ENCODE measurements at places on chromosomes 16 and 17.
A peak's percentile ranks its signal among the peaks of the same experiment; 100 is the strongest.

GRCh38 chr16:66614161-66614802 is 9.8 kb downstream of the CMTM3 start:
- H3K36me3 ChIP-seq, result peaks cover 43% of the 10 kb centered on the region
- H3K27me3 ChIP-seq, result no peaks in the 10 kb centered on the region
- H3K4me1 ChIP-seq, result no peaks in the 10 kb centered on the region

DNA sequence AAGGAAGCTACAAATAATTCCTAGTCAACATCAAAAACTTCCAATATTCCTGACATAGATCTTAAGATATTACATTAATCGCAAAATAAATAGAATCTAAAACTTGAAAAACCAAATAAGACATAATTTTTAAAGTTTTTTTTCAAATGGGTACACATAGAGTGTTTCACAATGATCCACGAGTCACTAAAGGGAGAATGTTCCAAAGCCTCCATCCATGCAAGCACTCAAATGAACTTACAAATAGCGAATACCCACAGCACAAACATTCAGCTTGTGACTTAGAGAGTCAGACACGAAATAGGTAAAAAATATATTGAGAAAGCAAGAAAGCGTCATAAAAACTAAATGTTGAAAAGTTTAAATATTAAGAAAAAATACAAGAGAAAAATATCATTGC is 65.7 kb downstream of the CEP112 start:
- H3K27me3 ChIP-seq, result no peaks in the 10 kb centered on the region
- H3K4me3 ChIP-seq, result no peak overlapping the region
- H3K36me3 ChIP-seq, result peaks cover 7% of the 10 kb centered on the region
- H3K4me1 ChIP-seq, result no peaks in the 10 kb centered on the region
- no peak for DNase-seq
- H3K27ac ChIP-seq, result no peak overlapping the region

- DNase-seq, result no peak
- no peaks in the 10 kb centered on the region for H3K27me3 ChIP-seq
Measured at GRCh38 chr17:13822700-13823099, 221.0 kb upstream of the HS3ST3A1 start.

DNA sequence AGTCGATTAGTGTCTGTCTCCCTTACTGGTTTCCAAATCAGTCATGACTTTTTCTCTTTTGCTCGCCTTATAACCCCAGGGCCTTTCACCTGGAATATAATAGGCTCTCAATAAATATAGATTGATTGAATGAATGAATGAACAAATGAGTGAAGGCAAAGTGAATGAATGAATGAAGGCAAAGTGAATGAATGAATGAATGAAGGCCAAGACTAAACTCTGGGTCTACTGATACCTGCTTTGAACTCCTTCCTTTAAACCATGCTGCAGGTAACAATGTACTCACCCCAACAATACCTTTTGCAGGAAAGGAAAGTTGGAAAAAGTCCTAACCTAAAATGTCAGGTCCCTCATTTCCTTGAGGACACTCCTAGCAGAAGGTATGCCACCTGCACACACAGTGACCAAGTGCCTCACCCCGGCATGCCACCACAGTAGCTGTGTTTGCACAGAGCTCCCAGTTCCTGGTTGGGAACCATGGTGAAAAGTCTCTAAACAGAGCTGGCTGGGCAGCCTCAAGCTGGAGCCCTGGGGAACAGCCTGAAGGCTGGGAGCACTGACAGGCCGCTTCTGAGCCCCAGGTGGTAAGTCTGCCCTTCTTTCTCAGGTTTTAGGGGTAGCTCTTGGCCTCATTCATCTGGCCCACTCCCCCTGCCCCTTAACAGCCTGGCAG is 42.7 kb upstream of the ANKFN1 start:
- H3K36me3 ChIP-seq, result no peaks in the 10 kb centered on the region
- no peak overlapping the region for H3K4me3 ChIP-seq
- H3K4me1 ChIP-seq, result no peaks in the 10 kb centered on the region
- no peak overlapping the region for H3K27ac ChIP-seq
- no peak for DNase-seq
- no peaks in the 10 kb centered on the region for H3K27me3 ChIP-seq

- DNase-seq, result no peak
- peaks cover 4% of the 10 kb centered on the region for H3K4me1 ChIP-seq
- no peak overlapping the region for H3K27ac ChIP-seq
- H3K27me3 ChIP-seq, result peaks cover 51% of the 10 kb centered on the region
- no peaks in the 10 kb centered on the region for H3K36me3 ChIP-seq
- no peak overlapping the region for H3K4me3 ChIP-seq
Measured at GRCh38 chr17:38575781-38576180, 30.0 kb downstream of the SRCIN1 start.

- H3K36me3 ChIP-seq, result peaks cover 41% of the 10 kb centered on the region
- H3K4me3 ChIP-seq, result peak overlapping the region; percentile 93
- peak; percentile 29 for DNase-seq
- H3K4me1 ChIP-seq, result peaks cover 17% of the 10 kb centered on the region
- H3K27me3 ChIP-seq, result no peaks in the 10 kb centered on the region
Measured at GRCh38 chr17:4554441-4554996, 665 bp downstream of the MYBBP1A start.

GRCh38 chr16:89720551-89720812 is 216 bp downstream of the VPS9D1 start:
- peak overlapping the region; percentile 97 for H3K4me3 ChIP-seq
- peak; percentile 80 for DNase-seq
- H3K27ac ChIP-seq, result peak overlapping the region; percentile 96

DNA sequence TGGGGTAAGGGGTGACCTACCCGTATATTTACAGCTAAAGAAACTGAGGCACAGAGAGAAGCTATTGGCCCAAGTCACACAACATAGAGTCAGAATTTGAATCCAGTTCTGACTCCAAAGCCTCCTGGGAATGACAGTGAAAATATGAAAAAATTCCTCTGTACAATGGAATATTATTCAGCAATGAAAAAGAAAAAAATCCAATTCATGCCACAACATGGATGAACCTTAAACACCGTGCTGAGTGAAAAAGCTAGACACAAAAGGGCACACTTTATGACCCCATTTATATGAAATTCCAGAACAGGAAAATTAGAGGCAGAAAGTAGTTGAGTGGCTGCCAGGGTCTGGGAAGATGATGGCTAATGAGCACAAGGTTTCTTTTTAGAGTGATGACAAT is 75.4 kb downstream of the LITAF start:
- H3K4me3 ChIP-seq, result no peak overlapping the region
- no peaks in the 10 kb centered on the region for H3K27me3 ChIP-seq
- no peaks in the 10 kb centered on the region for H3K36me3 ChIP-seq
- DNase-seq, result no peak
- H3K4me1 ChIP-seq, result no peaks in the 10 kb centered on the region

DNA sequence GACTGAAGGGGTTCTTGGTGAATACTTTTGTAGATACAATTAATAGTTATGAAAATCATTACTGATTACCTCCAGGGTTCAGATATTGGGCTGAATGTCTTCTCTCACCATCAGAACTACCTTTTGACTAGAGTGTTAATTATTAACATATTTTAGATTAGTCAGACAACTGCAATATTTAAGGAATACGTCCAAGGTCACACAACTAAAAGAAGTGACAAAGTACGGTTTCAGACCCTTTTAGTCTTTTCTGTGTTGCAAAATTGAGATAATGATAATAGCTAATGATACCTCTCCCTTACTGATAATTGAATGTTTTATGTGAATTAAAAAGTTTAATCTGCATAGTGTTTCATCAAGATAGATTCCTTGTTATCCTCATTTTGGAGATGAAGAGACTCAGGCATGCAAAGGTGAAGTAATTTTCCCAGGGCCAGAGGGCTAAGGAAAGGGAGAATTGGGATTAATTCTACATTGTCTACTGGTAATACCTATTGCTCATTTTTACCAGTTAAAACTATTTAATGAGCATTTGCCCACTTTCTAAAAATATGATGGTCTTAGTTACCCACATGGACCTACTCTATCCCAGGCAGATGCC is 107.3 kb downstream of the WWOX start:
- H3K36me3 ChIP-seq, result no peaks in the 10 kb centered on the region
- no peak overlapping the region for H3K4me3 ChIP-seq
- H3K27ac ChIP-seq, result no peak overlapping the region
- H3K4me1 ChIP-seq, result no peaks in the 10 kb centered on the region
- no peak for DNase-seq
- no peaks in the 10 kb centered on the region for H3K27me3 ChIP-seq

DNA sequence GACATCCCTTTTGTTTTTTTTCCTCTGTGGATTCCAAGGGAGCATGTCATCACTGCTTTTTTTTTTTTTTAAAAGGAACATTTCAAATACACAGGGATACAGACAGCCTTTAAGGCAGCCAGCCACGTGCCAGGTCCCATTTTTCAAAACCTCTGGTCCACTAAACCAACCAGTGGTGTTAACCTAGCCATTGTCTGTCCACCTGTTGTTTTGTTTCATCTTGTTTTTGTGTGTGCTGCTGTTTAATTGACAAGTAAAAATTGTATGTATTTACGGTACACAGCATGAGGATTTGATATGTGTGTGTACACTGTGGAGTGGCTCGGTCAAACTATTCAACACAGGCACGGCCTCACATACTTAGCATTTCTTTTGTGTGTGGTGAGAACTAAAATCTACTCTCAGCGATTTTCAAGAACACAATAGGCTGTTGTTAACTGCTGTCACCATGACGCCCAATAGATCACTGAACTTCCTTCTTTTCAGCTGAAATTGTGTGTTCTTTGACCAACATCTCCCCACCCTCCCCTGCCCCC is 19.2 kb downstream of the TMEM114 start:
- no peak for DNase-seq
- peaks cover 2% of the 10 kb centered on the region for H3K27me3 ChIP-seq
- H3K4me3 ChIP-seq, result no peak overlapping the region
- H3K36me3 ChIP-seq, result no peaks in the 10 kb centered on the region

- no peaks in the 10 kb centered on the region for H3K27me3 ChIP-seq
Measured at GRCh38 chr16:49874613-49875237, 18.8 kb upstream of the ZNF423 start.

GRCh38 chr17:4565209-4566141 is 5.1 kb upstream of the GGT6 start:
- no peak overlapping the region for H3K27ac ChIP-seq
- DNase-seq, result peak; percentile 57
- no peaks in the 10 kb centered on the region for H3K4me1 ChIP-seq
- no peaks in the 10 kb centered on the region for H3K27me3 ChIP-seq

DNA sequence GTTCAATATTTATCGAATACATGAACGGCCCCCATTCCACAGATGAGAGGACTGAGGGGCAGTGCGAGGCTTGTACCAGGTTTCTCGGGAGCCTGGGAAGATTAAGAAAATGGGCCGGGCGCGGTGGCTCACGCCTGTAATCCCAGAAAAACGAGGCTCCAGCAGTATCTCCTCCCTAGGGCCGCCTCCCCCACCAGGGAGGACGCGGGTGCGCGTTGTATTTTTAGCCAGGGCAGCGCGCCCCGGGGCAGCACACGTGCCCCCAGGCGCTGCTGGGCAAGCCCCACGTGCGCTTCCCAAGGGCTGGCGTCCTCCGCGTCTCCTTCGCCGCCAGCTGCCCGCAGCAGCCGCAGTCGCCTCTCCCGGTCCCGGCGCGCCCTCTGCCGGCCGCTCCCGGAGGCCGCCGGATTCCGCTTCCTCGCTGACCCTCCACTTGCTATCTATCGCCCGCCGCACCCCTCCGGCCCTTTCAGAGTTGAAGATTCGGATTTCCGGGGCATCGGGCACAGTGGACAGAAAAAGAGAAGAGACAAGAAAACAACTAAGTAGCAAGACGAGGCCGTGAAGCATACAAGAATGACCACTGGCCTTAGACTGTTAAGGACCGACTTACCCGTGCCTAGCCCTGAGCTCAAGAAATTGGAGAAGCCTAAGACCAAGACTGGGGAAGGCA is 1.9 kb upstream of the YBX2 start:
- H3K36me3 ChIP-seq, result no peaks in the 10 kb centered on the region
- peaks cover 43% of the 10 kb centered on the region for H3K4me1 ChIP-seq
- no peaks in the 10 kb centered on the region for H3K27me3 ChIP-seq

GRCh38 chr17:77531641-77532040 is 390.9 kb downstream of the SEC14L1 start:
- peaks cover 13% of the 10 kb centered on the region for H3K4me1 ChIP-seq
- no peak overlapping the region for H3K27ac ChIP-seq
- H3K36me3 ChIP-seq, result no peaks in the 10 kb centered on the region
- H3K27me3 ChIP-seq, result peaks cover 3% of the 10 kb centered on the region
- DNase-seq, result no peak

DNA sequence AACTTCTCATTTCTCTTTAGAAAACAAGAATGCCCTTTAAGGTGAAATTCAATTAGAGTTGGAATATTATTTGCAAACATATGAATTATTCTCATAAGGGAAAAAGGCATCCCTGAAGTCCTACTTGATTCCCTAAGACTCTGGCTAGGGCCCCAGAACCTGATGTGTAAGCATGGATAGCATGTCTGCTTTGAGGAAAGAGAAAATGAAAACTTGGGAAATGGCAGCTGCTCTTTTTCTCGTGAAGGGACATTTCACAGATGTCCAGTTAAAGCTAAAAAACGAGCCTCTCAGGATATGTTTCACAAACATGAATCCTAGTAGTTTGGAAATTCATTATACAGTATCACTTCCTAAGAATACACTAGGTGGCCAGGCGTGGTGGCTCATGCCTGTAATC is 112.3 kb upstream of the CLEC3A start:
- no peak overlapping the region for H3K4me3 ChIP-seq
- no peak for DNase-seq

- H3K36me3 ChIP-seq, result no peaks in the 10 kb centered on the region
- DNase-seq, result no peak
- no peaks in the 10 kb centered on the region for H3K4me1 ChIP-seq
Measured at GRCh38 chr17:47993031-47993564, 22.2 kb downstream of the CDK5RAP3 start.

DNA sequence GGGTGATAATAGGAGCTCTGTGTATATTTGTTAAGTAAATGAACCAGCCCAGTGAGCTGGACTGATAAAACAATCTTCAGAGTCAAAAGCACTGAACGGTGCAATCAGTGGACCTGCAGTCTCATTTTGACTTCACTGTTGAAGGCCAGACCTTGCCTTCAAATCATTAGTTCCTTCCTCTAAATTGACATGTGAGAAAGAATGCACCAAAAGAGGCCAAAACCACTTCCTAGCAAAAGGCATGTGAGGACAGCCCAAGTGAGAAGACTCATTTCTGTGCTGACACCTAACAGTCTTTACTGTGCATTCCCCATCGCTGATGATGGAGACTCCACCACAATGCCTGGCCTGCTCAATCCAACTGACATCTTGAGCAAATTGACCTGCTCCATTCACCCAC is 10.6 kb downstream of the GTF3C1 start:
- H3K27me3 ChIP-seq, result no peaks in the 10 kb centered on the region
- peaks cover 3% of the 10 kb centered on the region for H3K36me3 ChIP-seq
- no peak overlapping the region for H3K4me3 ChIP-seq
- no peak for DNase-seq
- no peak overlapping the region for H3K27ac ChIP-seq
- H3K4me1 ChIP-seq, result peaks cover 7% of the 10 kb centered on the region

DNA sequence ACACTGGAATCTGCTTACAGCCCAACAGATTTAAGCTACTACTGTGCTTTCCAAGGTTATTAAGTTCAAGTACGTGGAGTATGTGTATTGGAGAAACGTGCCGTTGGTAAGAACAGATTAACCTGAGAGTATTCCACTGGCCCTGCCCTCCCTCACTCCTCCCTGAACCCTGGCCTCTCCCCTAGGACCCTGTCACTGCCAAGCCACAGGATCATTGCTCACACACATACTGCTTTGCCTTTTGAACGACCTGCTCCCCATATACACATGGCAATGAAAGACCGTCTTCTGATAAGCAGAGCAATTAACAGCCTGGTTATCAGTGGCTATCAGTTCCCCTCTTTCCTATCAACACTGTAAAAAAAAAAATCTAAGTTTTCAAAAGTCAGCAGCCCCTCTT is 458.9 kb upstream of the DYNLRB2 start:
- H3K4me1 ChIP-seq, result no peaks in the 10 kb centered on the region
- H3K36me3 ChIP-seq, result no peaks in the 10 kb centered on the region
- DNase-seq, result no peak
- H3K4me3 ChIP-seq, result no peak overlapping the region

- no peak overlapping the region for H3K27ac ChIP-seq
- no peaks in the 10 kb centered on the region for H3K36me3 ChIP-seq
- H3K4me3 ChIP-seq, result no peak overlapping the region
Measured at GRCh38 chr16:53067675-53068074, 12.9 kb downstream of the CHD9 start.

Data from heart left ventricle (tissue), 16 donors.